Panc1 (cell line): ENCODE measurements at places on chromosomes 6 and 20. TPM values are rescaled to one million over a fixed set of nuclear protein-coding genes. Genes with fewer than 3 reads are reported as not detected.

- no peaks in the 10 kb centered on the region for H3K4me1 ChIP-seq
- H3K4me3 ChIP-seq = no peak overlapping the region
- DNase-seq = no peak
- H3K27me3 ChIP-seq = no peaks in the 10 kb centered on the region
Observed at GRCh38 chr6:112990971-112991370, 643.8 kb downstream of the RFPL4B start.

- H3K4me1 ChIP-seq = 0 out of 2 replicates have a peak, but pooled peaks cover 3% of the 10 kb centered on the region
- no peaks in the 10 kb centered on the region for H3K27me3 ChIP-seq
- DNase-seq = no peak
- no peak overlapping the region for H3K27ac ChIP-seq
- no peaks in the 10 kb centered on the region for H3K36me3 ChIP-seq
- no peak overlapping the region for H3K4me3 ChIP-seq
Observed at GRCh38 chr20:58004146-58004545, 224.3 kb downstream of the ANKRD60 start.

Gene SNPH
- 6.4 TPM for total RNA-seq

Gene MAS1
- total RNA-seq = not detected
